ENCODE measurements at places on chromosomes 12 and 14. TPM values are rescaled to one million over a fixed set of nuclear protein-coding genes. Genes with fewer than 3 reads are reported as not detected.

Gene PIANP
- 0.08 TPM for polyA plus RNA-seq

GRCh38 chr12:69595689-69596088, 10.4 kb downstream of the CCT2 start:
- DNase-seq: no peak

DNA sequence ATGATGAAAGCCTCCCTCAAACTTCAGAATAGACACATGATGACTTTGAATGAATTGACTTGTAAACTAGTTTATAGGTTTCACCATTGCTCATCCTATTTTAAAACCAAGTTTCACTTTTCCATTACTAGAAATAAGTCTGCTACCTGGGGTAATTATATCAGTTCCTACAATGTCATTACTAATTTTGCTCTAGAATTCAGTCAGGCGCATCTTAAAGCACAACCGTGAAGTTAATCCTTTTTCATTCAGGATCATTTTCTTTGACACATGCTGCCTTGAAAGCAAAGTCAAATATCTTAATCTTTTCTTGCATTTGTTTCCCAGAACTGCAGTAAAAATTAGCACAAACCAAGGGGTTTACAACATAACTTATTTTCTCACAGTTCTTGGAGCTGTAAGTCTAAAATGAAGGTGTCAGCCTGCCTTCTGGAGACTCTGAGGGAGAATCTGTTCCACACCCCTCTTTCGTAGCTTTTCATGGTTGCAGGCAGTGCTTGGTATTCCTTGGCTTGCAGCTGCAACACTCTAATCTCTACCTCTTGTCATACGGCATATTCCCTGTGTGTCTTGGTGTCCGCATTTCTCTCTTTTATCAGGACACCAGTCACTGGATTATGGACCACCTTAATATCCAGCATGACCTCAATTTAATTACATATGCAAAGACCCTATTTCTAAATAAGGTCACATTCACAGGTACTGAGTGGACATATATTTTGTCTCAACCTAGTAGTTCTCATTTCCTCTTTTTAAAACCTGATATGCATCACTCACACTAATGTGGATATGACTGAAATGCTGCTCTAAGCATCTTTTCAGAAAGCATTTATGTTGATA, 114.3 kb upstream of the PDZRN4 start:
- DNase-seq: no peak

DNA sequence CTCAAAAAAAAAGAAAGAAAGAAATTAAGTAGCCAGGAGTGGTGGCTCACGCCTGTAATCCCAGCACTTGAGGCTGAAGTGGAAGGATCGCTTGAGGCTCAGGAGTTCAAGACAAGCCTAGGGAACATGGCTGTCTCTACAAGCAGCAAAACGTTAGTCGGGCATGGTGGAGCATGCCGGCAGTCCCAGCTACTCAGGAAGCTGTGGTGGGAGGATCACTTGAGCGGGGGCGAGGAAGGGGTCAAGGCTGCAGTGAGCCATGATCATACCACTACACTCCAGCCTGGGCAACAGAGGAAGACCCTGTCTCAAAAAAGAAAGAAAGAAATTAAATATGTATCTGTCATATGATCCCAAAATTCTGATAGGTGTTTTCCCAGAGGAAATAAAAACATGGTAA, 5.3 kb downstream of the RAD52 start:
- no peak for DNase-seq

Gene MYRFL
- polyA plus RNA-seq: not detected

Gene TEX52
- polyA plus RNA-seq: not detected
